ENCODE measurements at places on chromosomes 7 and 10.

GRCh38 chr10:6713716-6714115 lies 133.6 kb upstream of the PRKCQ start:
- H3K4me3 ChIP-seq: no peak overlapping the region
- no peak for DNase-seq
- no peaks in the 10 kb centered on the region for H3K36me3 ChIP-seq
- peaks cover 15% of the 10 kb centered on the region for H3K4me1 ChIP-seq

- H3K27me3 ChIP-seq: peaks cover 40% of the 10 kb centered on the region
- no peaks in the 10 kb centered on the region for H3K4me1 ChIP-seq
- no peak within 1 kb of the TSS for H3K4me3 ChIP-seq
These were observed at the start of gene EPDR1 for GRCh38 chr7:37920305-37920848. Gene EPDR1 (plus strand): TSS chr7:37920640. CDS start chr7:37920940, 300 bp downstream.

GRCh38 chr10:122767621-122768388 lies 68.2 kb upstream of the C10orf120 start:
- H3K4me1 ChIP-seq: no peaks in the 10 kb centered on the region
- H3K4me3 ChIP-seq: no peak overlapping the region
- H3K27ac ChIP-seq: no peak overlapping the region
- H3K36me3 ChIP-seq: no peaks in the 10 kb centered on the region

DNA sequence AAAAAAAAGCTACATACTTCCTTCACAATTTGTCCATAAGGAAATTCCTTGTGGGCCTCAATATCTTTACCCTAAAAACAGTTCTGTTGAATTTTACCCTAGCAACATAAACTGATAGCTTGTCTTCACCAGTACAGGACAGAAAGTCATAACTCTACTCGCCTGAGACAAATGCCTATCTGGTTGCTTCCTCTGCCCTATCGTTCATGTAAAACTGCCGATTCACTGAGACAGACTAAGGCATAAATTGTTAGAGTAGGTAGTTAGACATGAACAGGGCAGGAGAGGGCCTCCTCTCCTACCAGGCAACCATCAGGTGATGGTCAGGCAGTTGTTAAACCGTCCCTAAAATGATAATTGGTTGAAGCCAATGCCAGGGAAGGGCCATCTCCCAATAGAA lies 25.0 kb downstream of the IFIT3 start:
- peaks cover 6% of the 10 kb centered on the region for H3K36me3 ChIP-seq
- peak overlapping the region; percentile 66 for H3K4me3 ChIP-seq
- H3K4me1 ChIP-seq: peaks cover 27% of the 10 kb centered on the region
- H3K27me3 ChIP-seq: no peaks in the 10 kb centered on the region

- H3K27me3 ChIP-seq: no peaks in the 10 kb centered on the region
- H3K27ac ChIP-seq: no peak overlapping the region
- H3K4me3 ChIP-seq: no peak overlapping the region
- no peaks in the 10 kb centered on the region for H3K36me3 ChIP-seq
These were observed 25.6 kb downstream of the YKT6 start for GRCh38 chr7:44226396-44226753.

DNA sequence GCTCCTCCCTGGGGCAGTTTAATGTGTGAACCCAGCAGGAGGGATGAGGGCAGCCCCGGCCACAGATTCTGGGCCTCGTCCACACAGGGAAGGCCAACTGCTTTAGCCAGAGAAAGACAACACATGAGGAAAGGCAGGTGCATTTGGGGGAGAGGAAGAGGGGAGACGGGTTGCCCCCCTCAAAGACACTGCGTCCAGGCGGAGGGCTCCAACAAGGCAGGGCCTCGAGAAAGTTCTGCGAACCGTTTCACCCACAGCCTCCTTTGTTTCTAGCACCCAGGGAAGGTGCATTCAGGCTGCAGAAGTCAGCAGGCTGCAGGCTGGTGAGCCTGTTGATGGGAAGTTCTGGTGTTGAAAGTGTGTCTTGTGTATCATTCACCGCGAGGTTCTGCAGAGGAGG lies 10.1 kb downstream of the FOXL3 start:
- no peak overlapping the region for H3K27ac ChIP-seq
- DNase-seq: no peak
- no peak overlapping the region for H3K4me3 ChIP-seq
- H3K27me3 ChIP-seq: no peaks in the 10 kb centered on the region
- no peaks in the 10 kb centered on the region for H3K4me1 ChIP-seq

- H3K27ac ChIP-seq: no peak overlapping the region
- H3K4me1 ChIP-seq: peaks cover 18% of the 10 kb centered on the region
- H3K36me3 ChIP-seq: peaks cover 6% of the 10 kb centered on the region
- H3K4me3 ChIP-seq: peak overlapping the region; percentile 85
These were observed 6.7 kb downstream of the SKIDA1 start for GRCh38 chr10:21518641-21519396.

- DNase-seq: no peak
- no peak overlapping the region for H3K4me3 ChIP-seq
- H3K27me3 ChIP-seq: no peaks in the 10 kb centered on the region
- H3K4me1 ChIP-seq: peaks cover 11% of the 10 kb centered on the region
- peaks cover 44% of the 10 kb centered on the region for H3K36me3 ChIP-seq
- peak overlapping the region; percentile 35 for H3K27ac ChIP-seq
These were observed 24.8 kb downstream of the GBX1 start for GRCh38 chr7:151142686-151143040.
